ENCODE measurements at places on chromosomes 6 and 20. TPM values are rescaled to one million over a fixed set of nuclear protein-coding genes. Genes with fewer than 3 reads are reported as not detected.

- H3K4me3 ChIP-seq, result no peak overlapping the region
- no peaks in the 10 kb centered on the region for H3K36me3 ChIP-seq
- H3K27ac ChIP-seq, result no peak overlapping the region
- no peaks in the 10 kb centered on the region for H3K27me3 ChIP-seq
- no peak for DNase-seq
Measured at GRCh38 chr6:37538107-37538506, 38.4 kb upstream of the CCDC167 start.

- H3K27me3 ChIP-seq, result no peaks in the 10 kb centered on the region
- DNase-seq, result no peak
- H3K4me1 ChIP-seq, result peaks cover 18% of the 10 kb centered on the region
- no peaks in the 10 kb centered on the region for H3K36me3 ChIP-seq
Measured at GRCh38 chr6:157822245-157823000, 623 bp upstream of the SNX9 start.

The PDE7B gene
- total RNA-seq, result 0.49 TPM

The NOTCH4 gene
- 0.35 TPM for total RNA-seq

DNA sequence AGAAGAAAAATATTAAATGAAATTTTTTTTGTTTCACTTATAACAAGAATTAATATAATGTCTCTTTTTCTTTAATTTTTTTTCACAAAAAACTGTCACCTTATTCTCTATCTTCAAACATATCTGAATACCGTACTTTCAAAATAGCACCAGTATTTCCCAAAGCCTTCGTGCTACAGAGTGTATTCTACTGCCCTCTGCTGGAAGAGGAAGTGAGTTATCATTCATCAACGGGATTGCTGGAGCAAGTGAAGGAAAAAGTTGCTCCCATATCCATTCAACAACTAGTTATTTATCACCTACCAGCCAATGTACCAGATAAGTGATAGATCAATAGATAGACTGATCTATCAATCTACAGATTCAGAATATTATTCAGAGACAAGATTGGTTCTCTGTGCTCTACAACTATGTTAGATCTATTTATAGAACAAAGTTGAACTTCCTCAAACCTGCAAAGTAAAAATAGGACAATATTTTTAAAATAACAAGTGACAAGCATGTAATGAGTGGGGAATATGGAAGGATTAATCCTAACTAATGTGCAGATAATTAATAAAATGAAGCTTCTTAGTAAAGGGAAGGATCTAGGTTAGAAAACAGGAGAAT lies 26.7 kb upstream of the TFAP2B start:
- no peak overlapping the region for H3K4me3 ChIP-seq
- no peak for DNase-seq
- no peaks in the 10 kb centered on the region for H3K27me3 ChIP-seq

The BMP7 gene
- total RNA-seq, result not detected

All from CD4-positive, alpha-beta memory T cell (primary cell).